ENCODE measurements at places on chromosomes 16 and 17. TPM values are rescaled to one million over a fixed set of nuclear protein-coding genes. Genes with fewer than 3 reads are reported as not detected.

The GPR139 gene
- total RNA-seq, result not detected

The ATMIN gene
- 31.1 TPM for total RNA-seq

The RETREG3 gene
- total RNA-seq, result 59.9 TPM

The SDR42E1 gene
- total RNA-seq, result 8.8 TPM

The SLC5A10 gene
- total RNA-seq, result not detected

The CNTD1 gene
- total RNA-seq, result not detected

The FBXW10B gene
- total RNA-seq, result 1.5 TPM

The TMEM114 gene
- not detected for total RNA-seq

The MED13 gene
- 63.1 TPM for total RNA-seq

The RMI2 gene
- 9.6 TPM for total RNA-seq

The ABCA9 gene
- total RNA-seq, result 4.2 TPM

The SRCIN1 gene
- total RNA-seq, result 2.7 TPM

The NGFR gene
- 3.8 TPM for total RNA-seq

The SLC38A8 gene
- 0.65 TPM for total RNA-seq

The TBC1D3 gene
- not detected for total RNA-seq

The METTL9 gene
- 99.3 TPM for total RNA-seq

The BAIAP3 gene
- total RNA-seq, result 2.6 TPM

The FBXL16 gene
- 5.7 TPM for total RNA-seq

The HOXB1 gene
- total RNA-seq, result not detected
